ENCODE measurements at places on chromosomes 1 and 21.

DNA sequence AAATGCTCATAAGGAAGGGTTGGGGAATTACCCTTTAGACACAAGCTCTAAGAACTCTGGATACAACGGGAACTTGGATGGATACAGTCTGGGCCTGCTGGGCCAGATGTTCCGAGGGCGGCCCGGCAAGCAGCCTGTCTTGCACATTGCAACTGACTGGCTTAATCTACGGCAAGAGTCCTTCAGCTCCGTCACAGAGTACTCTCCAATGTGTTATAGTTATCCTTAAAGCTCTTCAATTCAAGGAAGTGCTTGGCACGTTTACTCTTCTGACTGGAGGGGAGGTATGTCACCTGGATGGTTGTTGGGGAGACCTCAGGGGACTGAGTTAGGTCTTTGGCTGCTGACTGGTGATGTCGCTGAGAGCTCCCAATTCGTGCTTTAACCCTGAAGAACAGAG is 1.1 kb upstream of the CFAP141 start:
- no peak for DNase-seq

- no peak for DNase-seq
Observed at GRCh38 chr1:229582011-229582694, 23.6 kb upstream of the ABCB10 start.

GRCh38 chr21:45130324-45130774 is 56.0 kb downstream of the ADARB1 start:
- DNase-seq, result no peak

- DNase-seq, result no peak
Observed at GRCh38 chr1:81731989-81732388, 68.7 kb upstream of the ADGRL2 start.

GRCh38 chr1:94821636-94822305 is 1.6 kb downstream of the SLC44A3 start:
- DNase-seq, result no peak
